ENCODE measurements at places on chromosomes 11 and 22.

DNA sequence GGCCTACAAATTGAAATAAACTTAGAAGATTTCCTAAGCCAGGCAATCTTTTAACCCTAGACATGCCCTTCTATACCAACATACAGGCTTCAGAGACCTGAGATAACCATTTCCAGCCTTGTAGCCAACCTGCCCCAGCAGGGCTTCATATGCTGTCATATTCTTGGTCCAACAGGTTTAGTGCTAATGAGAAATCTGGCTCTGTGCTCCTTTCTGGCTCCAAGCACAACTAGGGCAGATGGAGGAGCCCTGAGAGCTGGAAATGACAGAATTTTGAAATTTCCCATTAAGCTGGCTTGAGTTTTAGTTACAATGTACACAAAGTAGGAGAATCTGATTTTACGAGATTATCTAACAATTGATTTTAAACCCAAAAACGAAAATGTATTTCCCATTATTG, 323.0 kb upstream of the CCDC90B start:
- no peak for DNase-seq

DNA sequence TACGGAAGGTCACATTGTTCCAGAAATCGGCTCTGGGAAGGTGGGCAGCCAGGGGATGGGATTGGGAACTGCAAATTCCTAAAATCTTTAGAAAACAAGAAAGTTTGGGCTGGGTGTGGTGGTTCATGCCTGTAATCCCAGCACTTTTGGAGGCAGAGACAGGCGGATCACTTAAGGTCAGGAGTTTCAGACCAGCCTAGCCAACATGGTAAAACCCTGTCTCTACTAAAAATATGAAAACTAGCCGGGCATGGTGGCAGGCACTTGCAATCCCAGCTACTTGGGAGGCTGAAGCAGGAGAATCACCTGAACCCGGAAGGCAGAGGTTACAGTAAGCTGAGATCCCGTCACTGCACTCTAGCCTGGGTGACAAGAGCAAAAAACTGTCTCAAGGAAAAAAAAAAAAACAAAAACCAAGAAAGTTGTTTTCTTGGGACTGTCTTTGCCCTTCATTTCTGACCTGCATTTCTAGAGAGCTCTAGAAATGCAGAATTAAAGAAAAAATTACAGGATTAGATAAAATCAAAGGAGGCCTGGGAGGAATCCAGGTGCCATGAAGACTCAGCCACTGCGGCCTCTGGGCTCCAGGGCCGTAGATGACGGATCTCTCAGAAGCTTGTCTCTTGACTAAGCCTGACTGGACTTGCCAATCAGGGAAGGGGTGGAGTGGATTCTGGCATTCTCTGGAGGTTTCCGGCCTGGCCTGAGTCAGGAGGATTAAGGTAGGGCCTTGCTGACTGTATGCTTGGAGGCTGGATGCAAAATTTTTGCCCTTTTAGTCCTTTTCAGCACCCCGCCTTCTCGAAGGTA, 5.3 kb upstream of the MALAT1 start:
- DNase-seq = no peak

DNA sequence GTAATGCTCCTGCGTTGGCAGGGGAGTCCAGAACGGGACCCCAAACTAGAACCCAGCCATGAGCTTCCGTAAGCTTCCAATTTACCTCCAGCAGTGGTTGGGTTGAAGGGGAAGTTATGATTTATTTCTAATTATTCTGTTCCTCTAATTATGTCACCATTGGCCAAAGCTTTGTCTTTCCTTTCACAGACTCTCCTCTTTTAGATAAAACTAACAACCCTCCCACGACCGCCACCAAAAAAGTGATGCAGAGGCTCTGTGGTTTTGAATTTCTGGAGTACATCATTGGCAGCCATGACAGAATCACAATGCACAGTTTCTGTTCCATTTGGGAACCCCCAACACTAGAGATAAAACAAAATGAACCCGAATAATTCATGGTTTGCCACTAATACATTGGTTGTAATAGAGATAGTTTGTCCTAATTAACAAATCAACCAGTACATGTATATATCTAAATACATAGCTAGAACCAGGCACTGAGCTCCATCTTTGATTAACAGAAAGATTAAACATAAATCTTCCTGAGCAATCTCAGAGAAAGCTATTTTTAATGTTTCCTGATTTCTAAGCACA, 64.3 kb downstream of the ETS1 start:
- DNase-seq = no peak

- no peak for DNase-seq
Measured at GRCh38 chr22:45321827-45322226, 12.1 kb downstream of the FAM118A start.

DNA sequence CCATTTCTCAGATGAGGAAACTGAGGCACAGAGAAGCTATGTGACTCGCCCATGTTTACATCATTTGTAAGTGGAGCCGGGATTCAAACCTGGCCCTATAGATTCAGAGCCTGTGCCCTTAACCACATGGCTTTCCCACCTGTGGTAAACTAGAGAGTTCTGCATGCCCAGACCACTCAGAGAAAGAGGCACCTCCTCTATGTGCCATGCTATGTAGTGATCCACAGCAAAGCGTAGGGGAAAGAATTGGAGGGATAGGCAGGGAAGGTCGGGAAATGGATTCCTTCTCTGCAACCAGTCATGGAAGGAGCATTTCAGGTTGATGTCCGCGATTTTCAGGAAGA, 15.4 kb upstream of the POU2AF2 start:
- no peak for DNase-seq

- DNase-seq = no peak
Measured at GRCh38 chr11:48011798-48012391, 31.5 kb downstream of the PTPRJ start.

DNA sequence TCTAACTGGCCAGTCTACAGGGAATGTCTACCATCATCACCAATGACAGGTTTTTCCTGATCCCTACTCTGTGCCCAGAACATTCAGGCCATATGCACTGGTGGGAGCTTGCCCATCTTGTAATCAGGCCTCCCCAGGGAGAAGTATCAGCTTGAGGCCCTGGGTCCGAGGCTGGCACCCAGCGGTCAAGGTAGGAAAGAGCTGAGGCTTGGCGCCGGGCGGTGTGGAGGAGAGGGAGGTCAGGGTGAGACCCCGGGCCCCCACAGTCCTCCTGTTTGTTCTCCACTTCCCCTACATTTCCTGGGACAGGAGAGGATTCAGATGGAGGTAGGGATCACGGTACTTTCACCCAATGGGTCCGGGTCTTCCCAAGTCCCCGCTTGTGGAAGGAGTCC, 15.5 kb downstream of the TSKU start:
- peak; percentile 3 for DNase-seq

DNA sequence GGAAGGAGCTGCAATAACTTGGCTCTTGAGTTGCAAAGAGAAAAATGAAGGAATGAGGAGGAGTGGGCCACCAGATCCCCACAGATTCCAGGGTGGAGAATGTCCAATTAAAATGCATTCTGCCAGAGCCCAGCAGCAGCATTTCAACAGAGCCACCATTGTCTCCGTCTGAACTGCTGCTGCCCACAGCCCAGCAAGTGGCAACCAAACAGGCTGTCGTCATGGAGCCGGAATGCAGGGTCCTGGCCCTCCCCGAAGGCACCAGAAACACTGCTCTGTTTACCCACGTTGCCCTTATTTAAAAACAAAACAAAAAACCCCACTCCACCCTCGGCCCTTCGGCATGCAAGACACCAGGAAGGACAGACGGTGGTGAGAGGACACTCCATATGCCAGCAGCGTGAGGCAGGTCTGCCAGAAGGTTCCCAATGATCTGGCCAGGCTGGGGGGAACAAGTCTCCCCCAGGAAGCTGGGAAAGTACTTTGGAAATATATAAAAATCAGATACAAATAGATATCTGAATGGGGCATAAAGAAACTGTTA, 32.5 kb downstream of the PLEKHA7 start:
- peak; percentile 46 for DNase-seq

GRCh38 chr22:38830026-38830844, 13.6 kb downstream of the NPTXR start:
- DNase-seq = no peak

GRCh38 chr11:118914178-118914918, 11.4 kb downstream of the BCL9L start:
- DNase-seq = no peak

- no peak for DNase-seq
Measured at GRCh38 chr11:26105762-26106423, 226.0 kb upstream of the ANO3 start.

DNA sequence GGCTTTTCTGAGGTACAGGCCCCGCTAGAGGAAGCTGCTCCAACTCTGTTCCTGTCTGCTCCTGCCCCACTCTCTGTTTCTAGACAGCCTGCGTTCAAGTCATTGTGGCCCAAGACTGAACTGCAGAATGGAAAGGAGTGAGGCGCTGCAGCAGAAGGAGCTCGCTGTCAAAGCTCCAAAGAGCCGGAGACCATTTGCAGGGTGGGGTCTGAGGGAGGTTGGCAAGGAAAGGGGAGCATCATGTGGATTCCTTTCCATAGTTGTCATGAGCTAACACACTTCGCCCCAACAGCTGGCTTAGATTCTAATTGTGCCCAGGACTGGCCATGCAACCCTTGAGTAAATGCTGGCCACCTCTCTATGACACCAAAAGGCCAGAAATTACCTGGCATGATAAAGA, 18.8 kb downstream of the APOL4 start:
- no peak for DNase-seq

DNA sequence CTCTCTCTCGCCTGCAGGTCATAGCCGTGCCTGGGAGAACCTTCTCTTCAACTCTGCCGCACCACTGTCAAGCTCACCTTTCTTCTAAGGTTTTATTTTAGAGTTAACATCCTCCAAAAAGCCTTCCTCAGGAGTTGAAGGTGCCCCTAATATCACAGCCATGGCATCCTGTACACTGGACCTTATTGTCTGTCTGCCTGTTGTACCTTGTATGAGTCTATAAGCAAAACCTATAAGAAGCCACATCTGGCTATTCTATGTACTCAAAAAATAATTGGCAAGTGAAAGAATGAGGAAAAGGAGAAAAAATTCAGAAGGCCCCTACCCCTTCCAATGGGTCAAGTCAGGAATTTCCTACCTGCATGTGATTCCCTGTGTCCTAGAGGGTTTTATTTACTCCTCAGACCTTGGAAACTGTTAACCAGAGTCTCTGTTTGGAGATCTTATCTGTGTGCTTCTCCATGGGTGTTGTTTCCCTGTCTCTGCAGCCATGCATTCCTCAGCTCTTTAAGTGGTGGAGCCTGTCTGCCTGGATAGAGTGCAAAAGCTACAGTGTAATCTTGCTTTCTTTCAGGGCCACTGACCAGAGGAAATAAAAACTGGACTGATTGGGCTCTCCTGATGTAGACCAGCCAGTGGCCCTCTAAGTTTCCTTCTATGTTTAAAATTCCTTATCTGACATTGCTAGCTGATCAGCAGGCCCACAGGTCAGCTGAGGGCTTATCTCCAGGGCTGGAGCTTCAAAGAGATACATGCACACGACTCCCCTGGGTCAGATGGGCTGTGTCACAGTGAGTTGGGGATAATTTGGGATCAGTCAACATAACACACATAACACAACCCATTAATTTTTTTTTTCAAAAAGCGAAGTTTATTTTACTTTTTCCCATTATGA, 37.6 kb upstream of the TMEM135 start:
- peak; percentile 31 for DNase-seq

DNA sequence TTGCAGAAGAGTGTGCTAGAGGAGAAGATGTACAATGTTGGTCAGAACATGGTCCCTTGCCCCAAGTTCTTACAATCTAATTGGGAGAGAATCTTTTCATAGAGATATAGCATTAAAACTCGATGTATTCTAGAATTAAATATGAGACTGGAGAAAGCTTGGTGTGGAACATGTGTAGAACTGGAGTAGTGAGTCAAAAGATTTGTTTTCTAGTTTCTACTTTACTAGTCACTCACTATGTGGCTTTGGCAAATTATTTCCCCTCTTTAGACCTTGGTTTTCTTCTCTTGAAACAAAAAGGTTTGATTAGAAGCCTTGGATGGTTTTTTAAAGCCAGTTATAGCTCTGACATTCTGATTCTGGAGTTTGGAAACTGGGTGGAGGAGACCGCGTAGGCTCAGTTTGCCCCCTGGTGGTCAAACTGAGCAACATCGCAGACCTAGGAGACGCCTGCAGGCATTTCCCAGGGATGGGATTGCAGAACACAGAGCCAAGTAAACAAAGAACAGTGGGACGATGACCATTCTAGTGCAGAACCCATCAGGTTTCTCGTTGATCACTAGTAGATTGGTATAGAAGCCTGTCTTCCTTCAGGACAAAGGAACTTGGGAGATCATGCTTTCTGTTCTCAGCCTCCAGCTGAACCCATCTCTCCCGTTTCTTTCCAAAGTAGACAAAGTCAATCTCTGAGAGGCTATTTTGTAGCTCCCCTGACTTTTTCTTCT, 8.5 kb upstream of the CHRDL2 start:
- peak; percentile 82 for DNase-seq

GRCh38 chr11:134866215-134866614, 454.2 kb upstream of the B3GAT1 start:
- DNase-seq = no peak

DNA sequence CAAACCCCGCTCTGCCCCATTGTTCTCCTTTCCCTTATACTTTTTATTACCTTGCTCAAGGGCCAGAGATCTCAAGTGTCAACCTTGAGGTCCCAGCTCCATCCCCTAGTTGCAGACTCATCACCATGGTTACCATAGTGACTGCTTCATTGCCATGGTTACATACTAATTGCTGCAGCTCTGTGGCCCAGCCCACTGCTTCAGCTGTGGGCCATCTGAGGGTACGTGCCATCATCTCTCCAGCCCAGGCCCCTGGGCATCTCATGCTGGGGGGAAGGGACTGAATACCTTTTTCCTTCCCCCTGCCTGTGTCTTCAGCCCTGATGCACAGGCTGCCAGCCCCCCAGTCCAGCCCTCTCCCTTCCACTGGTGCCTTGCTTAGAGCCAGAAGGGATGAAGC, 22.2 kb downstream of the TREH start:
- no peak for DNase-seq

DNA sequence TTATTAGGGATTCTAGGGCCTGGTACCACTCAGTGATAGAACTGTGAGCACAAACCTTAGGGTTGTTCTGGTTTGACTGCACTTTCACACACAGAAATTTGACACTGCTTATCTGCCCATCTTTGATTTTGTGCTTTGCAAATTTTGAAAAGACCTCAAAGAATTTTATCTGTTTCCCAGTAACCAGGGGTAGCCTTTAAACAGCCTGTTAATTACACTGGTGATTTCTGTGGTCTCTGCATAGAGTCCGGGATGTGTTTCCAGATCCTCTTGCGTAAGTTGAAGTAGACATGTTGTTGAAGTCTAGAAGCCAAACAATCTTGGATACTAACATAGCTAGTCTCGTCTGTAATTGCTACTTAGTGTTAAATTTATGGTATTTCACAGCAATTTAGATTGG, 75.3 kb downstream of the C22orf31 start:
- DNase-seq = no peak

- DNase-seq = no peak
Measured at GRCh38 chr11:69380921-69381581, 87.1 kb downstream of the MYEOV start.

DNA sequence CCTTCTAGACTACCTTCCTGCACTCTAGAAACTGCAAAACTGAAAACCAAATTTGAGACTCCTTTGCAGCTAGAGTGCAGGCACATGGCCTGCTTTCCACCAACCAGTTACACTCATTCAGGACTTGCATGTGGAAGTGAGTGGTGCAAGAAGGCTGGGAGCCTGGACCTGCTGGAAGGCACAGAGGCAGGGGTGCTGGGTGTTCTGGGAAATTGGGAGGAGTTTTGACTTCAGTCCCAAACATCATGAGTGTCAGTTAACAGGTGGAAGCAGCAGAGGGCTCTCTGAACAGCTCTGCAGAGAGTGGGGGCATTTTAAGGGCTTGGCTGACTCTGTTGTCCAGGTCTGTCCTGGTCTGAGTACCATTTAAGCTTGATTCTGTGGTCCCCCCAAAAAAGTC, 49.3 kb upstream of the SYT13 start:
- DNase-seq = no peak

- DNase-seq = no peak
Measured at GRCh38 chr11:94997437-94997836, 23.9 kb downstream of the KDM4D start.

All from HuH-7.5 (cell line).